ENCODE measurements at places on chromosomes 13 and 19.
A peak's percentile ranks its signal among the peaks of the same experiment; 100 is the strongest.

DNA sequence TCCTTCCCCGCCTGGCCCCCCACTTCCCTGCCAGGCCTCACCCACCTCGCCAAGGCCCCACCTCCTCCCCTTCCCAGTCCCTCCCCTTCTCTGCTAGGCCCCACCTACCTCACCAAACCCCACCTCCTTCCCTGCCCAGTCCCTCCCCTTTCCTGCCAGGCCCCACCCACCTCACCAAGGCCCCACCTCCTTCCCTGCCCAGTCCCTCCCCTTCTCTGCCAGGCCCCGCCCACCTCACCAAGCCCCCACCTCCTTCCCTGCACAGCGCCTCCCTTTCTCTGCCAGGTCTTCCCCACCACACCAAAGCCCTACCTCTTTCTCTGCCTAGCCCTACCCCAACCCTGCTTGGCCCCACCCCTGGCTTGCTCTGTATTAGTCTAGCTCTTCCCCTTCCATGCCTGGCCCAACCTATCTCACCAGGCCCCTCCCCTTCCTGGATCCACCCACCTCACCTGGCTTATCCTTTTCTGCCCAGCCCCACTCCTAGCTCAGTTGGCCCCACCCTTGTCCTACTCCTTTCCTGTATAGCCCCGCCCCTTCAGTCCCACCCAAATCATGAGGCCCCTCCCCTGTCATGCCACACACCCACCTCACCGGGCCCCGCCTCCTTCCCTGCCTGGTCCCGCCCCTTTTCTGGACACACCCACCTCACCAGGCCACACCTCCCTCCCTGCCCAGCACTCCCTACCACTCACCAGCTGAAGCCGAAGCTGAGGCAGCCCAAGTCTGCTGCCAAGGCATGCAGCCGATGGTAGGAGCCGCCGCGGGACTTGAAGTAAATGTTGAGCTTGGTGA lies 16.2 kb downstream of the CERS1 start:
- no peak for DNase-seq

DNA sequence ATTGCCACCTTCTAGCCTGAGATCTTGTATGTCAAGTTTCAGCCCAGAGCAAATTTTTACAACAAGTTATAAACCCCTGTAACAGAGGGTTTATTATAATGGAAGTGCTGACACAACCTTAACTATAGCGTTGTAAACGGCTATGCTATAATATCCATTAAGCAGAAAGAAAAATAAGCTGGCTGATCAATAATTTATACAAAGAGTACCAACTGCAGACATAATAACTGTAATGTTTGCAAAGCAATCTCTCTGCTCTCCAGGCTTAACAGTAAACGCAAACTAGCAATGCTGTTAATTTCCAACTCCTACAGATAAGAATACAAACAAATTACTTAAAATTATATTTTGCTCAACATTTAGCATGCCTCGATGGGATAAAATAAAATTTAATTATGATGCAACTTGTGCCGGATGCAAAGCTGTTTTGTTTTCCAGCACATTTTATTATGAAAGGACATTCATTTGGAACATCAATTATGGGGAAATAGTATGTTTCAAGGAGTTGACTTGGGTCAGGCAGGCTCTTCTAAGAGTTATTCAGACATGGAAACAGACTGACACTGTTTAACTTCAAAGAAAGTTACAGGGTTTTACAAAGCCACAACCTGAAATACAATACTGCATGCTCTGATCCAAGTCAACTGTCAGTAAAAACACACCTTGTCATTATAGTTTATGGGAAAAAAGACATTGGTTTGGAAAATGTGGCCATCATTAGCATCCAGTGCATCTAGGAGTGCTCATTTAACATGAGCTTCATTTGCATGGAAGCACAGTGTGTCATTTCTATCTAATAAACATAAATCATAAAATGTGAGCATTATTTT lies 6.6 kb upstream of the DACH1 start:
- no peak for DNase-seq

GRCh38 chr19:29259867-29260281 lies 46.9 kb upstream of the UQCRFS1 start:
- DNase-seq, result peak; percentile 59

DNA sequence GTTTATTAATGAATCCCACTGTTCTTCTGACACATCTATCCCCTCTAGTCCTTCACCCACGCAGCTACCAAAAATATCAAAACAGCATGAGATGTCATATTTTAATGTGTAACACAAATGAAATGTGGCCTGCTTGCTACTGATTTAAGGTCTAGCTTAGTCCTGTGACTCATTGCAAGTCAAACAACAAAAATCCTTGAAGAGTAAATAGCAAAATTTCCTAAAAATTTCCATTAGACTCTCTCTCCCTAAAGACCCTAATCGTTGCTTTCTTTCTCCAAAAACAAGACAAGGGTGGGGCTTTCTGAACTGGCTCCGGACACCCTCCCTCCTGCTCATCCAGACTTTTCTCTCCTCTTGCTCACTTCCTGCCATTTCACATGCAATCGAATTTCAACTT lies 99.9 kb upstream of the IPO5 start:
- peak; percentile 12 for DNase-seq

DNA sequence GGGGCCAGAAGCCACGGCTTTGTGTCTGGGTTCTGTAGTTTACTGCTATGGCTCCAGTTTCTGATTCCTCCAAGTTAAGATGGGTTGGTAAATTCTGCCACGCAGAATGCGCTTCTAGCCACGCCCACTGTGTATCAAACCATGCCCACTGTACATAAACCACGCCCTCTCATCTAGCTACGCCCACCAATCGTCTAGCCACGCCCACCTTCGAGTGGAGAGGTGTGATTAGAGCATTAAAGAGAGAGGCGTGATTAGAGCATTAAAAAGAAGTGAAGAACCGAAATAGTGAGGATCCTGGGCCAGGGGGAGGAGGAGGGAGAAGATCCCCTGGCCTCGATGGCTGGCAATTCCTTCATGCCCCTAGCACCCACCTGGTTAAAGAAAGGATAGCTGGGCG lies 43.7 kb upstream of the ADGRE5 start:
- no peak for DNase-seq

DNA sequence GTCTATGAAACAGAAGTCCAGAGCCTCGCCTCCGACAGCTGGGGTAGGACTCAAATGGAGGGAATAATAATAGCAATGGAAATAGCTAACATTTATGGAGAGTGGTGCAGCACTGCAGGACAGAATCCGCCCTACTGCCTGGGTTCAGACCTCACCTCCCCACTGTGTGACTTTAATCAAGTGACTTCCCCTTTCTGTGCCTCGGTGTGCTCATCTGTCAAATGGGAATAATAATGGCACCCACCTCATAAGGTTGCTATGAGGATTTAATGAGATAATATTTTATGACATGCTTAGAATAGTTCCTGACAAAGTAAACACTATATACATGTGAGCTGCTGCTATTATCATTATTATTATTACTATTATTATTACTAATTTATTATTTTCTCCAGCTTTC lies 3.2 kb downstream of the LRFN1 start:
- DNase-seq, result no peak

DNA sequence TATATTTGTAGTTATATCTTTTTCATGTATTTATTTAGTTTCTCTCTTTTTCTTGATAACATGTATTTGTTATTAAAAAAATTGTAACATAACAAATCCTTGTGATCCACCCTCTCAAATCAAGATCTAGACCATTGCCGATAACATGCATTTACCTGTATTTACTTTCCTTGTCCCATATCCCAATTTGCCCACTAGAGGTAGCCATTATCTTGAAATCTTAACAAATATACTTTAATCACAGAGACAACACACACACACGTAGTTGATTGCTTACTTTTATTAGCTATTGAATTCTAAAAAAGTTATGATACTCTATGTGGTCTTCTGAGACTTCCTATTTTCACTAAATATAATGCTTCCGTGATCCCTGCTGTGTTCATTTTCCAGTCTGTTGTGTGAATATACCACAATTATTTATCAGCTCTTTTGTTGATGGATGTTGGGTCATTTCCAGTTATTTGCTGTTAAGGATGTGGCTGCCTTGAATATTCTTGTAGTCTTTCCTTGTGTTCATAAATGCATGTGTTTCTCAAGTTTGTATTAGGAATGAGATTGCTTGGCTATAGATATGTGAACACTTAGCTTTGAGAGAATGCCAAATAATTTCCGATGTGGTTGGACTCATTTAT lies 31.3 kb upstream of the ZMYM2 start:
- peak; percentile 31 for DNase-seq

DNA sequence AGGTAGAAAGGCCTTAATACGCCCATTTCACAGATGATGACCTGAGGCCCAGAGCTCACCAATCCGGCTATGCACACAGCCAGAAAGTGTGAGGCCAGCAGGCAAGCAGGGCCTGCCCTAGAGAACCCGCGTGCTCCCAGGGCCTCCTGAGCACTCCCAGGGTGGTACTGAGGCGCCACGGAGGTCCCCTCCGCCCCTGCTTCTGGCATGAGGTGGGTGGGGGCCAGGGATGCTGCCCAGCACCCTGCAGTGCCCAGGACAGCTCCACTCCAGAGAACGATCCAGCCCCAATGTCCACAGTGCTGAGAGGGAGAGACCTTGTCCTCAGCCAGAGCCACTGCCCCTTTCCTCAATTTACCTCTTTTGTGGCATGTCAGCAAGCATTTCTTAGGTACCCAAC lies 13.9 kb downstream of the SGTA start:
- DNase-seq, result no peak

DNA sequence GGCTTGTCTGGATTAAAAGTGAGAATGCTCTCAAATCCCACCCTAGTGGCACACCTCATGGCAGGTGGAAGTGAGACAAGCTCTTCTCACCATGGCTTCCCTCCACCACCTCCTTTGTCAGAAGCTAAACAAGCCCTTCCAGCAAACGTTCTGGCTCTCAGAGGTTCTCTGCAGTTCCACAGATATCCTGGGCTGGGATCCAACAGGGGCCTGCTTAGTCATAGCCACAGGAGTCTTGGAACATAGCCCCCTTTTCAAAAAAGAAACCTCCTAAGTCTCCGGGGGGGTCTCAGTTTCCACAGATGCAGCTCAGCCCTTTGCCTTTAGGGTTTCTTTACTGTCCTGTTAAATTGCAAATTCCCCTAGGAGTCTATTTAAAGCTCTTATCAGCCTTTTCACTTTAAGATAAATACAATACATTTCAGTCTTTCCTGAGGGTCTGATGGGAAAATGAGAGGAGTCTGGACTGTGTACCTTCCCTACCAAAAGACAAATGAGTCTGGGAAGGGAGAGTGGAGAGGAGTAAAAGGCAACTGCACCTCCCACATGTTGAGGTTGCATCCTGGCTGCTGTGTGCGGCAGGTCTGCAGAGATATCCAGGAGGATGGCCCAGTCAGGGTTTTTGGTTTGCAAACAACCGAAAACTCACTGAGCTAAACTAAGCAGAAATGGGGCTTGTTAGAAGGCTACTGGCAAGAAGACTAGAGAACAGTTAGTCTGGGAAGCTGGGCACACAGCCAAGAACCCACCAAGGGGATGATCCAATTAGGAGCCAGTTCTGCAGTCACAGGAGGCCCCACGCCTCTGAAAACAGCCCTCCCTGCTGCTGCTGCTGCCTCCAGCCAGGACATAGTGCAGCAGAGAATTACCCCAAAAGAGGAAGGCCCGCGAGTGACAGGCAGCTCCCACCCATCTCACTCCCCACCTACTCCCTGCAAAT lies 41.4 kb upstream of the SERP2 start:
- DNase-seq, result peak; percentile 94

GRCh38 chr19:33998302-33998701 lies 174.0 kb upstream of the LSM14A start:
- no peak for DNase-seq

DNA sequence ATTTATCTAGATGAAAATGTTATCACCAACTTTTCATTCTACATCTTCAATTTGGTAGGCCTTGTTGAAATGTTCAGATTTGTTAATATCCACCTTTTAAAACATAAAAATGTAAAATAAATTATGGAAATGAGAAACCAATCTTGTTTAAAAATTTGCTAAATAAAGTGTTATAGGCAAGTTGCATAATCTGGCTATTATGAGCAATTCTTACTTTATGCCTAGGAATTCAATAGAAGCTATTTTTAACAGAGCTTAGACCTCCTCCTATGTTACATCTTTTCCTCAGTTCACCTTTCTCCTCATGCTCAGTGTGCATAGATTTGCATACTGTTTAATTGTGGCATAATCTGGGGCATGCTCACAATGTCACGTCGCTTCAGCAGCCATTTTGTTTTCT lies 87.9 kb upstream of the POSTN start:
- no peak for DNase-seq

GRCh38 chr13:100895651-100896050 lies 221.1 kb upstream of the TMTC4 start:
- DNase-seq, result no peak

DNA sequence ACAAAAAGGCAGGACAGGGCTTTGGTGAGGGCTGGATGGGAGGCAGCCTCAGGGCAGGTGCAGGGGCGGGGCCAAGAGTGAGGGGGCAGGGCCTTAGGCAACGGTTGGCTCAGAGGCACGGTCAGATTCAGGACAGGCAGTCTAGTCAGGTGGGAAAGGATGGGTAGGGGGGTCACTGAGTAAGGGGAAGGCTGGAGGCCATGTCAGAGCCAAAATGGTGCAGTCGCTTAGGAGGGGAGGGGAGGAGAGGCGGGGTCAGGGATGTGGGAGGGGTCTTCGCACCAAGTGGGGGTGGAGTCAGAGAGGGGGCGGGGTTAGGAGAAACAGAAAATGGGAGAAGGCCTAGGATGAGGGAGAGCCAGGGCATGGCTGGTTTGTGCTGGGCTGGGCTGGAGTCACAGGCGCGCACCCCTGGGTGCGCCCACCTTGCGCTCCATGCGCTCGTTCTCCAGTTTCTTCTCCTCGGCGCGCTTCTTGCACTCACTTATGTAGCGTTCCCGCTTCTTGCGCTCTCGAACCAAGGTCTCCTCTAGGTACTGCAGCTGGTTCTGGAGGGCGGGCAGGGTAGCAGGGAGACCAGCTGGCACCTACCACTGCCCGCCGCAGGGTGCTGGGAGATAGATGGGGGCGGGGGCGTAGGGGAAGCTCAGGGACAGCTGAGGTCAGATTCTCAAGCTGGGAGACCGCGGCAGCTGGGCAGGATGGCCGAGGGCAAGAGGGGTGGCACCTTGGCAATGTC lies 6.8 kb upstream of the RGL3 start:
- DNase-seq, result no peak

DNA sequence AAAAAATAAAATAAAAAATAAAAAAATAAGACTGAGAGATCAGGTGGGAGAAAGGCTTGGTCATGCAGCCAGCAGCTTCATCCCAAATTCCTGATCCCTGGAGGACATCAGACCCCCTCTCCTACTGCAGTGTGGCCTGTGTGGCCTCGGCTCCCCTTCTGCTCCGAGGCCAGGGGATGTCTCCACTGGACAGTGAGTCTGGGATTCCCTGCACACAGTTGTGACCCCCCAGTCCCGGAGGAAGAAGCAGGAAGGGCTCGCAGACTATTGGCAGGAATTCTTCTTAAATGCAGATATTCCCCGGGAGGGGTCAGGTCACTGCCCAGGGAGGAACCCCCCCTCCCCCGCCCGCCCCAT lies 41.9 kb downstream of the ZNF627 start:
- no peak for DNase-seq

GRCh38 chr19:40714441-40715299 lies 2.0 kb downstream of the COQ8B start:
- DNase-seq, result peak; percentile 99
